ENCODE measurements at places on chromosomes 1 and 21. TPM values are rescaled to one million over a fixed set of nuclear protein-coding genes. Genes with fewer than 3 reads are reported as not detected.

Gene GPR3
- 0.38 TPM for total RNA-seq

- DNase-seq: no peak
Measured at GRCh38 chr1:188641566-188642211, 1812.9 kb downstream of the PLA2G4A start.

- DNase-seq: no peak
Measured at GRCh38 chr1:197600751-197601150, 174.5 kb downstream of the DENND1B start.

Gene FAM163A
- not detected for total RNA-seq

All from SJSA1 (cell line).